NCI-H1417 treated with DMSO at 0.1 percent for 48 hours (cell line): ENCODE measurements at places on chromosomes 12 and 14.

- DNase-seq, result no peak
Measured at GRCh38 chr14:74573421-74574089, 38.5 kb downstream of the LTBP2 start.

- DNase-seq, result no peak
Measured at GRCh38 chr12:38587594-38587993, 271.0 kb downstream of the ALG10B start.

GRCh38 chr12:57429473-57430111, 1.3 kb downstream of the R3HDM2 start:
- no peak for DNase-seq

DNA sequence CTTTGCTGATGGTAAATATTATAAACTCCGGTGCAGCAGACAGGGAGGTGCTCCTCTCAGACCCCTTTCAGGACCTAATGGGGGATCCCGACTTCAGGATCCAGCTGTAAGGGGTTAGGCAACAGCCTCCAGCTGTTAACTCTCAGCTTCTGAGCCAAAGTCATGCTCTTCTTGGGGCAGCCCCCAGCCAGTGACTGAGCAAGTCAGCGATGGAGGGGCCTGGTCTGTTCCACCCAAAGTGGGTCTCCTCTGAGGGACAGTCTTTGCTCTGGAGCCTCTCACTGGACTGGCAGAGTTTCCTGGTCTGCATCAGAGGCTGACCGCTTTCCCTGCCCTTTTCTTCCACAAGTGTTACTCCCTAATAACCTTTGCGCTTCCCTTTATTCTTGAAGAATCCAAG, 184.2 kb upstream of the DIO3 start:
- no peak for DNase-seq

DNA sequence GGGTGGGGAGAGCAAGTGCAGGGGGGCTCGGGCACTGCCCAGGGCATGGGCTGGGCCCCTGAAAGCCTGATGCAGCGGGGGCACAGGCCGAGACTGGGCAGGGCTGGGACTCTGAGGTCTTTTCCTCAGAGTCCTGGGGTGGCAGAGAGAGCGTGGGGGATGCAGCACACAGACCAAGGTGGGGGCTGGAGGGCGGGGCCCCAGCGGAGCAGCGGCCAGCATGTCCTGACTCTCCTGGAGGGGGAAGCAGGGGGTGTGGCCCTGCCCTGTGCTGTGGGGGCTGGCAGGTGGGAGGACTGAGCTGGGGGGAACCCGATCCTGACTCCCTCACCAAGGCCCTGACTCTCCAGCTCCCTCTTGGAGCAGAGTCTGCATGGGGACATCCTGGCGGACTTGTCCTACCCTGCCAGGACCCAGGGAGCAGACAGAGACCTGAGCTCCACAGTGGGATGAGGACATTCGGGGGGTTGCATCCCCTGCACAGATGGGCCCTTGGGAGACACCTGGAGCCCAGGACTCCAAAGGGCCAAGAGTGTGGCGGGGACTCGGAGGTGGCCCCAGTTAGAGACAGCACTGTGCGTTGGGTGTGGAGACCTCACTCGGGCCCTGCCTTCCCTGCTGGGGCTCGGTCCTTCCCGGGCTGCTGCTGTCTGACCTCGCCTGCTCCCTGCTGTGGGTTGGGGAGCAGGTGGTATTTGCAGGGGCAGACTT, 326.1 kb downstream of the TMEM121 start:
- DNase-seq, result no peak

DNA sequence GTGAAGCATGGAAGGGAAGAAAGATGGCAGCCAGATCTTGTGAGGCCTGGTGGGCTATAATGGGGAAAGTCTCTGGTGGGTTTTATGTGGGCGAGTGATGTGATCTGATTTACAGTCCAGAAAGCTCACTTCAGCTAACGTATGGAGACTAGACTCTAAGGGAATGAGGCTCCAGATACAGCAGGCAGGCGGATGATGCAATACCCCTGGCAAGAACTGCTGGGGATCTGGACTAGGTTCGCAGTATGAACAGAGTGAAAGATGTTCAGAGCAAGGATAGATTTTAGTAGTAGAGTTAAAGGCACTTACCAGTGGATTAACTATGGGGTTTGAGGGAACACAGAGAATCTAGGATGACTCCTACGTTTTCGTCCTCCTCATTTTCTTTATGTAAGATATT, 253.1 kb downstream of the ANO2 start:
- no peak for DNase-seq

- no peak for DNase-seq
Measured at GRCh38 chr12:42086031-42086430, 58.6 kb downstream of the GXYLT1 start.

DNA sequence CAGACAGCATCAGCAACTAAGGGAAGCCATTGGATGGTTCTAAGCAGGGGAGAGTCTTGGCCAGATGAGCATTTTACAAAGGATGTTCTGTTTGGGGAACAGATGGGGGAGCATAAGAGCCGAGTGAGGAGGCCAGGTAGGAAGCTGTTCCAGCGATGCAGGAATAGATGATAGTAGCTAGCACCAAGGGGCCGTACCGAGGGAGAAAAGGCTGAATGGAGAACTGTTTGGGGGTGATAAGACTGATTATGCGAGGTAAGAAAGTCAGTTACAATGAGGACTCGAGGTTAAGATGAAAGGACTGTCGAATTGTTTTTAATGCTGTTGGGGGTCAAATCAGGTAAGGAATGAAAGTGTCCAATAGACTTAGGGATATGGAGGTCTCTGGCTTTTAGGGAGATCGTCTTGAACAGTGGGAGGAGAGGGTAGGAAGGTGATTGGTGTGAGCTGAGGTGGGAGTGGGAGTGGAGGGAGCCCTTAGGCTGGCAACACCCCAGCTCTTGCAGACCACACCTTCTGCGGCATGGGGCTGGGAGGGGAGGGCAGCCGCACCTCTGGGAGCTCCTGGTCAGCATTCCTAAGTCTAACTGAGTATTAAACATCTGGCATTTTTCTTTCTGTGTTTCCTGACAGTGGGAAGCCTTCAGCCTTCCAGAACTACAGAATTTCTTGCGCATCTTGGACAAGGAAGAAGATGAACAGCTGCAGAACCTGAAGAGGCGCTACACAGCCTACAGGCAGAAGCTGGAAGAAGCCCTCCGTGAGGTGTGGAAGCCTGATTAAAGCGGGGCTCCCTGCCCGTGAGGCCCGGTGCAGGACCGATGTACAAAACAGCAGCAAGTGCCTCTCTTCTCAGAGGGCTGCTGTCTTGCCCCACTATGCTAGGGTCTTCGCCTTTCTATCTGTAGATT, 64.8 kb downstream of the GNS start:
- DNase-seq, result no peak

GRCh38 chr14:94971750-94972149, 185.6 kb downstream of the DICER1 start:
- no peak for DNase-seq

GRCh38 chr12:107493135-107493494, 192.5 kb upstream of the PWP1 start:
- DNase-seq, result no peak

DNA sequence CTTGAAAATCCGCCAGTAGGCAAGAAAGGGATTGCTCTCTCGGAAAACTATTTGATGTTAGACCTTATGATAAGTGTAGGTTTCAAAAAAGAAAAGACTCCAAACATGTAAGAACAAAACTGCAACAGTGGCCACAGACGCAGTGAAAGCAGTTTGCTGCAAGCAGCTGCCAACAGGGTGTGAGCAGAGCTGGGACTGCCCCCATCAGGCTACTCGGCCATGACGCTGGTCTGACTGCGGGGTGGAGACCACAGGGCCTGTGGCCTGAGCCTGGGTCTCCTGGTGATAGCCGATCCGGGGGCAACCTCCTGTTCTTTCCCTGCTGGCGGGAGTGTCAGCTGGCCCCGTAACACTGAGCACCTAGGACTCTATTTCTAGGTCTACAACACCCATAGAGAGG, 63.2 kb downstream of the AMN start:
- no peak for DNase-seq

- no peak for DNase-seq
Measured at GRCh38 chr14:52048641-52049204, 20.1 kb downstream of the NID2 start.

DNA sequence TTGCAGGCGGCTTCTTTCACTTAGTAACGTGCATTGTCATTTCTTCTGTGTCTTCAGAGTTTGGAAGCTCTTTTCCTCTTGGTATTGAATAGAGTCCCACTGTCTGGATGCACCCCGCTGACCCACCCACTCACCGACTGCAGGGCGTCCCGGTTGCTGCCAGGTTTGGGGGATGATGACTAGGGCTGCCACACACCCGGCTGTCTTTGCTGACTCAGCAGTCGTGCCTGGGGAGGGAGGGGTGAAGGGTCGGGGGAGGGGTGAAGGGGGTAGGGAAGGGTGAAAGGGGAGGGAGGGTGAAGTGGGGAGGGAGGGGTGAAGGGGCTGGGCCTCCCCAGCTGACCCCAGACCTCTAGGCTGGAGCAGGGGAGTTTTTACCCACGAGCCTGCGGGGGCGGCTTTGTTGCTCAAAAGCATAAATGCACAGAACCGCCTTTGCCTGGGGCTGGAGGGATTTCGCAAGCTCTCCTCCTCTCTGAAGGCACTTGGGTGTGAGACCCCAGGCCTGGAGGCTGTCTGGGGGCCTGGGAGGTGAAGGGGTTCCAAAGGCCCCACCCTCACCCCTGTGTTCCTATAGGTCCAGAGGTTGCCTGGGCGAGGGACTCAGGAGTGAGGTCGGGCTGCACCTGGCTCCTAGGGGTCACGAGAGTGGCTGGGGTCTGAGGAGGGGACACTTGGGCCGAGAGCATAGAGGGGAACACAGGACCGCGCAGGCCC, 31.3 kb upstream of the ULK1 start:
- no peak for DNase-seq

DNA sequence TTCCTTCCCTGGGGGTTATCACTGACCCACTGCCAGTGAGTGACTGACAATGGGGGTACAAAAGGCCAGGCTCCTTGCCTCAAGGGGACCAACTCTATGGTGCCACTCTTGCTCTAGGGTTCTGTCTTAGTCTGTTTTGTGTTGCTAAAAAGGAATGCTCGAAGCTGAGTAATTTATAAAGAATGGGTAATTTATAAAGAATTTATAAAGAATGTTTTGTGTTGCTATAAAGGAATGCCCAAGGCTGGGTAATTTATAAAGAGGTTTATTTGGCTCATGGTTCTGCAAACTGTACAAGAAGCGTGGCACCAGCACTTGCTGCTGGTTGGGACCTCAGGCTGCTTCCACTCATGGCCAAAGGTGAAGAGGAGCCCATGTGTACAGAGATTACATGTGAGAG, 15.8 kb upstream of the RASSF8 start:
- DNase-seq, result no peak

DNA sequence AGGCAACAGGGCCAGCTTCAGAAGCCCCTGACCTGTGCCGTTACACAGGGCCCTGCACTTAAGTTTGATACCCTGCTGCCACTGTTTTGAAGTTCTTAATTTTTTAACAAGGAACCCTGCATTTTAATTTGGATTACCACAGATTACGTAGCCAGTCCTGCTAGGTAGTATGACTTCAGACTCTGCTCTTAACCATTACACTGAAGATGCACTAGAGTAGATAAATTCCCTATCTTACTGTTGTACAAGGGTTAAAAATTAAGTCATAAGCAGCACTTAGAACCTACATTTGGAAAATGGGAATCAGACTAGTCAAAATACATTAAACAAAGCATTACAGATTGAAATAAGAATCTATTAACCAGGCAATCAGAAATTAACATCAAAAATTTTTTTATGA, 2.3 kb downstream of the GNPNAT1 start:
- DNase-seq, result no peak

DNA sequence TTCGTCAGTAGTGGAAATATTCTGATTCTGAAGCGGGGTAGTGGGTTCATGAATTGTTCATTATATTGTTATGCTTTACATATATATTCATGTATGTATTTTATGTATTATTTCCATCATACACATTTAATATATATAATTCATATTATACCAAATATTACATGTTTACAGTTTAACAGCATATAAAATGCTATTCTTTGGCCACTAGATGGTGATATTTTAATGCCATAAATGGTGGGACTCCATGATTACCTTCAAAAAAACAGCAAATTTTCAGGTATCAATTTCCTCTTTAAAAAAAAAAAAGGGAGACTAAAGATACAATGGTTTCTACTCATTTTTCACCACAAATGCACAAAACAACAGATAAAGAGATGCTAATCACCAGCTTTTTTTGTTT, 41.0 kb downstream of the BDKRB1 start:
- DNase-seq, result peak; percentile 13

- DNase-seq, result no peak
Measured at GRCh38 chr14:32998433-32998832, 59.8 kb downstream of the NPAS3 start.

DNA sequence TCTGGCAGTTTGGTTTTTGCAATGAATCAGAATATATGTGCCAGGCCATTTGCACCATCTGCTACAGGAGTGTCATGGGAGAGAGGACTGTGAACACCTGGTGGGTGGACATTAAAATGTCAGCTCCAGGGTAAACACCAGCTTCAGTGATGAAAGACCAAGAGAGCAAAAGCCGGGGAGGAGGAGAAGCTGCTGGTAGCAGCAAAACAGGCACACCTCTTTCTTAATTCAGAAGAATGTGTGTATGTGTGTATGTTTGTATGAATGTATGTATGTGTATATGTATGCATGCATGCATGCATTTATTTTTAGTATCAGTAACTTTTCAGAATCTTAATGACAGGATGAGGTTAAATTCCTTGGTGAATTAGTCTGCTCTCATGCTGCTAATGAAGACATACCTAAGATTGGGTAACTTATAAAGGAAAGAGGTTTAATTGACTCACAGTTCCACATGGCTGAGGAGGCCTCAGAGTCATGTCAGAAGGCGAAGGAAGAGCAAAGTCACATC, 357.4 kb upstream of the PRICKLE1 start:
- DNase-seq, result no peak

DNA sequence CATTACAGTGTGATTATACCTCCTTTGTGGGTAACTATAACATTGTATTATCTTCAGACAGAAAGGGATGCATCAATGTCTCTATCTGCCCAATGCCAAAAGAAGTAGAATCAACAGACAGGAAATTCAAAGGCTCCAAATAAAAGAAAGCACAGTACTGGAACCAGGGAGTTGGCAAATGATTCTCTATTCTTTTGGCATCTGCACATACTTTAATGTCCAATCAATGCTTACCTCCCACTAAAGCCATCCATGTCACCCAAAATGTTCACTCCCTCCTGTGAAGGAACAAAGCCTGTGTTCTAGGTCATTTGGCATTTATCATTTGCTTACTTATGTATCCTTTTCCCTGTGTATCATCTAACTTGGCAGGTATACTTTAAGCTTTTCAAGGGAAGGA, 36.7 kb downstream of the KIF21A start:
- DNase-seq, result no peak

DNA sequence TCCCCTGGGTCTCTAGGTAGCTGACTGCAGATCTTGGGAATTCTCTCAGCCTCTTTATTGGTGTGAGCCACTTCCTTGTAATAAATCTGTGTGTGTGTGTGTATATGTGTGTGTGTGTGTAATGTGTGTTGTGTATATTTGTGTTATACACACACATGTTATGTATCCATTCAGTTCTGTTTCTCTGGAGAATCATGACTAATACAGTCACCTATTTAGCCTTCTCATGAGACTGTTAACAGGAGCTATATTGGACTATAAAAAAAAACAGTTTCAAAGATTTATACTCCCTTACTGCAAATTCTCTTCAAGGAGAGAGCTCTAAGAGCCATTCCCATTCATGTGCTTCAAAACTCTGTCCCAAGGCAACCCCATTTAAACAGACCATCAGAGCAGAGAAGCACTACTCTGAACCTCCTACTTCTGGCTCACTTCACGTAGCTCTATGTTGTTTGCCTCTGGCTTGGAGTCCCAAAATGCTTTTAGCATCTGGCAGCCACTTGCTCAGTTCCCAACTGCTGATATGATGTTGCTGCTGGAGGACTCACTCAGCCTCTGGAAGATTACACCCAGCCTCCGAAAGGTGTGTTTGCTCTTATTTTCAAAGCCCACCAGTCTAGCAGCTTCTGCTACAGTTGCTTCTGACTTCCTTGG, 48.7 kb upstream of the KITLG start:
- DNase-seq, result no peak
